Stimulated activated CD8-positive, alpha-beta memory T cell treated with anti-CD3 and anti-CD28 coated beads, Interleukin-7, amount 100 ng/mL, for 48 hours (primary cell): ENCODE measurements at places on chromosomes 2 and 18.

DNA sequence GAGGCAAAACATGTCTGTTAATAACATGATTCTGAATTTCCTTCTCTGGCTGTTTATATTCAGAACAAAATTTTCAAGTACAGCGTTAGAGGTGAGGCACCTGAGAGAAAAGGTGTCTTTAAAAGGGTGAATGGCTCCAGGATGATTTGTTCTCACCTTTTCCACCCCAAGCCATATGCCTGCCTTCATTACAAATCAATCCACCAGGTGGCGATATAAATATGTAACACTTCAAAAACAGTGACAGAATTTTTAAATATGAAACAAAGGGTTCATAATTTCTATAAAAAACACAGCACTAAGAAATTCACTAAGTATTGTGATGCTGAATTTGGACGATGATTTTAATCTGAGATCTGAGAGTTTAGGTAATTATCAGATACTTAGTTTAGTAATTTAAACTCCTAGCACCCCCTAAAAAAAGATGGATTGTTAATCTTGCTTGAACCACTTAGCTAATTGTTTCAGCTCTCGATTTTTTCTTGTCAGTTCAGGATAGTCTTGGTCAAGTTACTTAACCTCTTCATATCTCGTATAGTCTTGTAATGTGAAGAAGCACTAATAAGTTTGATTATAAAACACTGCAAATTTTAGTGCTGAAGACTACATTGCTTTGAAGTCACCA is 528.8 kb downstream of the CPS1 start:
- DNase-seq = no peak

GRCh38 chr2:63849381-63850203 is 7.9 kb downstream of the UGP2 start:
- no peak for DNase-seq

- no peak for DNase-seq
These were observed 139.7 kb downstream of the HRH4 start for GRCh38 chr18:24600076-24600654.

DNA sequence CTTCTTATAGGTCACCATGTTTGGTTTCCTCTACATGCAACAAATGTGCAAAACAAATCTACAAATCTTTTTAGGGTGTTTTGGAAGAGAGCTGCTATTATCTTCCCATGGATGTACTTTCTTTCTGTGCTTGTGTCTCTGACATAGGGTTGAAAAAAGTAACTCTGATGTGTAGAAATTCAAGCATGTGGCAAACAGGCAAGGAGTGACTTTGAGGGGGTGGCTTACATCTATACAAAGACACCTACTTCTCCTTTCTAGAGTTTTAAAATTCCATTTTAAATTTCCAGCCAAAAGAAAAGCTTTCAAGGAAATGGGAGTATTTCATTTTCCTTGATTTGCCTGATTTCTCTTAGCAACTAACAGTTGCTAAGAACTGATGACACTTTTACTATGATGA is 904.8 kb upstream of the CELF4 start:
- DNase-seq = no peak

DNA sequence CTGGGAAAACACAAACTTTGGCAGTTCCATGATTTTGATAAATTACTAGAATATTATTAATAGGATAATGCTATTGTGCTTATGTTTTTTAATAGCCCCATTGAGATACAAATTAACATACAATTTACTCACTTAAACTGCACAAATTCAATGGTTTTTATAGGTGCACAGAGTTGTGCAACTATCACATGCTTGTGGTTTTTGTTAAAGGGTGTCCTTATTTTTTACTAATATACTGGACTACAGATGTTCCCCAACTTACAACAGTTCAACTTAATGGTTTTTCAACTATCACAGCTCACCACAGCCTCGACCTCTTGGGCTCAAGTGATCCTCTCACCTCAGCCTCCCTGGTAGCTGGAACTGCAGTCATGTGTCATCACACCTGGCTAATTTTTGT is 76.6 kb downstream of the OSBPL1A start:
- DNase-seq = no peak

DNA sequence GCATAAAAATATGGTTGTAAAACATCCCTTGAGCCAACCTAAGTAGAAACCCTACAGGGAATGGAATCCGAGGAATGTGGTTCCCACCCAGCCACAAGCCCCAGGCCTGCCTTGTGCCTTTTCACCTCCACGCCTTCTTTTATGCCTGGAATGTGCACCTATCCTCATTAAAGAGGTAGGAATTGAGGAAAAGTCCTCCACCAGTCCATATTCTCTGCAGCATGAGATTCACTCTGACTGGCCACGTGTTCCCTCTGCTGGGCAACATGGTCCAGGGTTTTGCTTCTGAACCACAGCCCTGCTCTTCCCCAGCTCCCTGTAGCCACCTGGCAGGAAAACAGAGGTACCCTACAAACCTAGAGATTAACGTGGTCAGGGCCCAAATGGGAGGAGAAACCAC is 787.9 kb upstream of the RAB6C start:
- DNase-seq = no peak
